Osteocyte (in vitro differentiated cells): ENCODE measurements at places on chromosomes 1 and 21.

GRCh38 chr1:230464671-230465070 lies 38.5 kb upstream of the PGBD5 start:
- no peaks in the 10 kb centered on the region for H3K4me1 ChIP-seq
- H3K4me3 ChIP-seq = no peak overlapping the region
- no peak for DNase-seq
- no peak overlapping the region for H3K27ac ChIP-seq

- peaks cover 4% of the 10 kb centered on the region for H3K27me3 ChIP-seq
- DNase-seq = no peak
- H3K36me3 ChIP-seq = peaks cover 6% of the 10 kb centered on the region
- H3K27ac ChIP-seq = no peak overlapping the region
These were observed 40.1 kb downstream of the BTF3L4 start for GRCh38 chr1:52096216-52096615.

DNA sequence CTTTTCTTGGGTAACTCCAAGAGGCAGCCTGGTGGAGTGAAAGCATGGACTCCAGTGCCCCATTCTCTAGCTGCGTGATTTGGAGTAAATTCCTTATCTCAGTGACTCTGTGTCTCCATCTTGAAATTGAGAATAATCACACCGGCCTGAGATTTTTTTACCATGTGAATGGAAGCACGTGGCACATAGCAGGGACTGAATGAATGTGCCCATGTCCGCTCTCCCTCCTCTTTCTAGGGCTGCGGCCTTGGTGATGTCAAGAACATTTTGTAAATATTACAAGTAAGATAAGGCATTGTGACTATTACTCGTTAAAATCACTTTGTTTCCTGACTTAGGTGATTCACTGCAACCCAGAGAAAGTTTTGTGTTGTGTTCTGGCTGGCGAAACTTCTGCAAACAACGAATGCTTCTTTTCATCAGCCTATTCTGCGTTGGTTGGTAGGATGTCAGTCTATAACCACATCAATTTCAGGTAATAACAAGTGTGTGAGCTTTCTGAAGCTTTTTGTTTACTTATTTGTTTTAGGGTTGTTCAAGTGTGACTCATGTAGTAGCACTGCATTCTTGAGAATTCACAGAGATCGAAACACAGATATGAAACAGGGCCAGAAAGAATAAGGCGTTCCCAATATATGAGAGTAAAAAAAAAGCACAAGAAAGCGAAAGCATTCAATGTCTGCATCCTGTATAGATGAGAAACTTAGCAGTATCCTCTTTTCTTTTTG lies 135.7 kb upstream of the SLC45A1 start:
- H3K27me3 ChIP-seq = no peaks in the 10 kb centered on the region
- peaks cover 5% of the 10 kb centered on the region for H3K36me3 ChIP-seq
- DNase-seq = no peak

DNA sequence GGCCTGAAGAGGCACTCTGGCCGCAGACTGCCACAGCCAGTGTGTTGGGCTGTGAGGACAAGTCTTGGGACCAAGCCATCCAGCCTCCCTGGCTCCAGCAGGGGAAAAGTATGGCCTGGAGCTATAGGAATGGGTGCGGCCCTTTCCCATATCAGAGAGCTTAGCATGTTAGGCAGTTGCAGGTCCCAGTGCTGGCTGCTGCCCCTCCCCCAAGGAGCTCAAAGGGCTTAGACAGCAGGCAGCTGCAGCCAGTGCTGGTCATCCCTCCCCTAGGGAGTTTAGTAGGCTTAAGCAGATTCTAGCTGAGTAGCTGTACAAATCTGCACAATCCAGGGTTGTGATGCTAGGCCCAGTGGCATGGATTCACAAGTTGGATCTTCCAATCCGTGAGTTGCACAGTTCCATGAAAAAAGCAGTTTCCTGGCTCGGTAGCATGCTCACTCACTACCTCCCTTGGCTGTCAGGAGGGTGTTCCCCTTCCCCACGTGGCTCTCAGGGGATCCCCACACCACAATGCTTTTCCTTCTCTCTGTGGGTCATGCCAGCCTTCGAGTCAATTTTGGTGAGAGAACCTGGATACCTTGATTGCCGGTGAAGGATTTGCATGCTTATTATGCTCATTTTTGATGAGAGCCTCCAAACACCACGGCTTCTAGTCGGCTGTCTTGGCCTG lies 1490.8 kb downstream of the BRINP3 start:
- H3K4me3 ChIP-seq = no peak overlapping the region
- H3K4me1 ChIP-seq = no peaks in the 10 kb centered on the region
- DNase-seq = no peak
- H3K27ac ChIP-seq = no peak overlapping the region

DNA sequence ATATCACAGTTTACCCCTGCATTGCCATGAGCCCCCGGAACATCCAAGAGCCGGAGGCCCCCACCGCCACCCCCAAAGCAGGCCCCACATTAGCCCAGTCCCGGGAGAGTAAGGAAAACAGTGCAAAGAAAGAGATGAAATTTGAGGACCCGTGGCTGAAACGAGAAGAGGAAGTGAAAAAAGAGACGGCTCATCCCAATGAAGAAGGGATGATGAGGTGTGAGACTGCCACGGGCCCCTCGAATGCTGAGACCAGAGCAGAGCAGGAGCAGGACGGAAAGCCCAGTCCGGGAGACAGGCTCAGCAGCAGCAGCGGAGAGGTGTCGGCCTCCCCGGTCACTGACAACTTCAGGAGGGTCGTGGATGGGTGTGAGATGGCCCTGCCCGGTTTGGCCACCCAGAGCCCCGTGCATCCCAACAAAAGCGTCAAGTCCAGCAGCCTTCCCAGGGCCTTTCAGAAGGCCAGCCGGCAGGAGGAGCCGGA lies 532.4 kb downstream of the KIF26B start:
- no peak overlapping the region for H3K4me3 ChIP-seq
- no peak for DNase-seq
- H3K4me1 ChIP-seq = peaks cover 6% of the 10 kb centered on the region
- H3K27ac ChIP-seq = no peak overlapping the region
- no peaks in the 10 kb centered on the region for H3K27me3 ChIP-seq

- H3K4me1 ChIP-seq = peaks cover 23% of the 10 kb centered on the region
- no peak overlapping the region for H3K27ac ChIP-seq
- DNase-seq = no peak
These were observed 18.2 kb downstream of the SMAP2 start for GRCh38 chr1:40391688-40392145.

DNA sequence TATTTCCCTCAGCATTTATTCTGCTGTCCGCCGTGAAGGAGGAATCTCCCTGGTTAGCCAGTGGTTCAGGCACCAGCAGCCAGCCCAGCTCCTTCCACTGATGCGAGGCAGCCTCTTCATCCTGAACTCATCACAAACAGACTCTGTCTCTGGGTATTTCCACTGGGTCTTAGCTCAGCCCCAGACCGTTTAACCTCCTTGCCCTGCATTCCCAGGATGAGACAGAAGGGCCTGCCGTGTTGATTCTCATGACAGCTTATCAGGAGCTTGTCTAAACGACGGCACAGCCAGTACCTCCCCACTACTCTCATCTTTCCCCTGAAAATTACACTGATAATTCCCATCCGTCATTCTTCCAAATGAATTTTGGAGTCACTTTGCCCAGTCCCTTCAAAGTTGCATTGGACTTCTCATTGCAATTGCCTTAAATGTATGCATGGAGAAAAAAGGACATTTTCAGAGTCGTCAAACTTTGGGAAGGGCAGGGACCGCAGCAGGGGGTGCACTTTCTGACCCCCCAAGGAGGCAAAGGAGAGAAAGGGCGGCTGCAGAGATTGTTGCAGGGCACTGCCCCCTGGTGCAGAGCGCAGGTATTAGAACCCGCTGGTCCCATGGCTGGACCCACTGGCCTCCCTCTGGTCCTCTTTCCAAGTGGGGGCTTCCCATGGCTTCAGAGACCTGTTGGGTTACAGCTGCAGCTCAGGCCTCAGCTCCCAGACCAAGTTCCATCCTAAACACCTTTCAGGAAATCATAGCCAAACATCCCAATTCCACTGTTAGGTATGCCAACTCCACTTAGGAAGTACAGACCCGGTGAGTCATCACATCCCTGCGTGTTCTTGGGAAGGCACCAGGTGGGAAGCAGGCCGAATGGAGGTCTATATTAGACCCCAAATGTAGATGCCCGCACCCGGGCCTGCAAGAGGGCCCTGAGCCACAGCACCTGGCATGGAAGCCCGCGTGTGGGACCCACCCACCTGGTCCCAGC lies 3.7 kb upstream of the MEGF6 start:
- H3K4me3 ChIP-seq = no peak overlapping the region
- no peak for DNase-seq
- no peaks in the 10 kb centered on the region for H3K27me3 ChIP-seq

DNA sequence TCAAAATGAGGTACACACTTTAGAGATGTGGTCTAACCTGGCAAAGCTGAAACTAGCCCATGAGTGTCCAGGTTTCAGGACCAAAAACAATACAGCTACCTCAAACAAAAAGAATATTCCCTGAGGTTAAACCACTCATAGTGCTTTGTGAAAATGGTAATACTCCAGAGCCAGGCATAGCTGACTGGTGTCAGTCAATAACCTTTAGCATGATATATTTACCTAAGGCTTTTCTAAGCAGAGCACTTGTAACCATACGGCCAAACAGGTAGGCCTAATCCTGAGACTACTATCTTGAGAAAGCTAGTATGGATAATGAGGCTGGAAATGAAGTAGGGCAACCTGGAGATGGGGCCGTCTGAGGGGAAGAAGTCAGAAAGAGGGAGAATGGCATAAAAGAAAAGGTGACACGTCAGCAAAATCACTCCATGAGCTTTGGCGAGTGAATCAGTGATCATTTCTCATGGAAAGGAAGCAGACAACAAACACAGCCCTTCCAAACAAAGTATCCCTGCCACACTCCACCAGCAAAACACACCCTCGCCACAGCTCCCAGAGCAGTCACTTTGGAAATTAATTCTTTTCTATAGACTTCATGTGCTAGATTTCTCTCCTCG lies 1.7 kb upstream of the LRRC52 start:
- no peak overlapping the region for H3K4me3 ChIP-seq
- no peak overlapping the region for H3K27ac ChIP-seq

DNA sequence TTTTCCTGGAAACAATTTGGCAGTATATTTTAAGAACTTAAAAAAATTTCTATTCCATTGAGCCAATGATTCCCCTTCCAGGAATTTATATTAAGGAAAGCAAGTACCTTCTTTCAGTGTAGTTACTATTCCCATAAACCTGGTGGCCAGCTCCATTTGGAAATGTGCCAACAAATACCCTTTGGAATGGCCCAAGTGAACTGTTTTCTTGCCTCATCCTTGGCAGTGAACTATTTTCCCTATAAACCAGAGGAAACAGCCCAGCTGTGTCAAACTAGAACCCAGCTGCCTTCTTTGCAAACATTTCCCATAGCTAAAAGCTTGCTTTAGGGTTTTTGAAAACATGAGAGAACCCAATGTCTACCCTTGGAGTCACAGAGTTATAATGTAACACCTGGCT lies 496.9 kb downstream of the NEGR1 start:
- DNase-seq = no peak
- no peaks in the 10 kb centered on the region for H3K36me3 ChIP-seq
- H3K27ac ChIP-seq = no peak overlapping the region
- no peak overlapping the region for H3K4me3 ChIP-seq
- peaks cover 3% of the 10 kb centered on the region for H3K4me1 ChIP-seq
- H3K27me3 ChIP-seq = no peaks in the 10 kb centered on the region

- no peaks in the 10 kb centered on the region for H3K27me3 ChIP-seq
- H3K36me3 ChIP-seq = no peaks in the 10 kb centered on the region
- no peak overlapping the region for H3K4me3 ChIP-seq
- no peak for DNase-seq
- H3K27ac ChIP-seq = no peak overlapping the region
- peaks cover 19% of the 10 kb centered on the region for H3K4me1 ChIP-seq
These were observed 49.5 kb upstream of the LYPLAL1 start for GRCh38 chr1:219124163-219124562.

GRCh38 chr1:234691567-234691966 lies 81.6 kb upstream of the IRF2BP2 start:
- no peak for DNase-seq
- H3K27ac ChIP-seq = no peak overlapping the region
- H3K4me3 ChIP-seq = no peak overlapping the region
- H3K4me1 ChIP-seq = no peaks in the 10 kb centered on the region

- H3K4me3 ChIP-seq = peak within 1 kb of the TSS; percentile 84
- H3K4me1 ChIP-seq = peaks cover 21% of the 10 kb centered on the region
- peaks cover 8% of the 10 kb centered on the region for H3K36me3 ChIP-seq
- H3K27ac ChIP-seq = peak within 1 kb of the TSS; percentile 95
- DNase-seq = peak; percentile 98
These were observed at the start of gene OSCP1 for GRCh38 chr1:36450270-36450918. Gene OSCP1 (minus strand): TSS chr1:36450451. CDS start chr1:36450369, 82 bp downstream.

DNA sequence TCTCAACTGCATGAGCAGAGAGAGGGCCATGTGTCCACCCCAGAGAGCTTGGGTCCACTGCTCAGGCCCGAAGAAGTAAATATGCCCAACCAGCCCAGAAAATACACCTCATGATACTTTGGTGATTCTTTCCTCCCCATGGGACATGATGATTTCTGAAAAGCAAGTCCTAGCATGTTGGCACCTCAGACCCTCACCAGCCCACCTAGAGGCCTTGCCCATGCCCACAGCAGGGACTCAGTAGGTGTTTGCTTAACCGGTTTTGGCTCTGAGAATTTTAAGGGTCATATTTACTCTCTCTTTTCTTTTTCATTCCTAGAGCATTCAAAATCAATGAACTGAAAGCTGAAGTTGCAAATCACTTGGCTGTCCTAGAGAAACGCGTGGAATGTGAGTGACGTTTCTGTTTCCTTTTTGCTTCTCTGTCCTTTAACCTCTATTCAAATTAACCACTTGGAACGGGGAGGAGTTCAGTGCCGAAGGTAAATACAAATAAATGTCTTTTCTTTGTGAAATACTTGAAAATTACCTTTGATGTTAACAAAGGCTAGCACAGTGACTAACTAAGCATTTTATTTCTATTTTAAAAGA lies 79.7 kb downstream of the PDE9A start:
- no peak overlapping the region for H3K27ac ChIP-seq
- no peak overlapping the region for H3K4me3 ChIP-seq
- H3K27me3 ChIP-seq = peaks cover 2% of the 10 kb centered on the region
- peaks cover 28% of the 10 kb centered on the region for H3K36me3 ChIP-seq

GRCh38 chr1:110513511-110513910 lies 5.5 kb downstream of the KCNA10 start:
- H3K4me1 ChIP-seq = no peaks in the 10 kb centered on the region
- H3K4me3 ChIP-seq = no peak overlapping the region
- no peak for DNase-seq
- H3K36me3 ChIP-seq = no peaks in the 10 kb centered on the region

- no peaks in the 10 kb centered on the region for H3K4me1 ChIP-seq
- no peaks in the 10 kb centered on the region for H3K27me3 ChIP-seq
- no peak overlapping the region for H3K4me3 ChIP-seq
- peaks cover 11% of the 10 kb centered on the region for H3K36me3 ChIP-seq
These were observed 20.5 kb downstream of the ALDH4A1 start for GRCh38 chr1:18881642-18882431.

GRCh38 chr1:112589766-112590165 lies 29.2 kb downstream of the ST7L start:
- peaks cover 2% of the 10 kb centered on the region for H3K4me1 ChIP-seq
- no peaks in the 10 kb centered on the region for H3K27me3 ChIP-seq
- H3K27ac ChIP-seq = no peak overlapping the region
- no peak for DNase-seq
- no peak overlapping the region for H3K4me3 ChIP-seq

GRCh38 chr1:227919906-227920305 lies 27.8 kb downstream of the WNT9A start:
- no peaks in the 10 kb centered on the region for H3K36me3 ChIP-seq
- DNase-seq = no peak
- no peak overlapping the region for H3K4me3 ChIP-seq
- no peak overlapping the region for H3K27ac ChIP-seq
- H3K27me3 ChIP-seq = no peaks in the 10 kb centered on the region

- H3K4me3 ChIP-seq = no peak overlapping the region
- H3K4me1 ChIP-seq = no peaks in the 10 kb centered on the region
- DNase-seq = no peak
- no peaks in the 10 kb centered on the region for H3K27me3 ChIP-seq
- H3K36me3 ChIP-seq = peaks cover 17% of the 10 kb centered on the region
- no peak overlapping the region for H3K27ac ChIP-seq
These were observed 84.7 kb downstream of the OBSCN start for GRCh38 chr1:228292609-228292911.
